ENCODE measurements at places on chromosomes 3 and 15. TPM values are rescaled to one million over a fixed set of nuclear protein-coding genes. Genes with fewer than 3 reads are reported as not detected.
A peak's percentile ranks its signal among the peaks of the same experiment; 100 is the strongest.

THSD4 gene
- not detected for total RNA-seq

PLIN1 gene
- not detected for total RNA-seq

KNL1 gene
- 22.4 TPM for total RNA-seq

CCDC191 gene
- 2.1 TPM for total RNA-seq

EOMES gene
- 30.7 TPM for total RNA-seq

GRCh38 chr15:45320581-45321205 lies 57.7 kb downstream of the GATM start:
- H3K27me3 ChIP-seq, result peaks cover 2% of the 10 kb centered on the region
- no peak overlapping the region for H3K4me3 ChIP-seq
- H3K36me3 ChIP-seq, result no peaks in the 10 kb centered on the region
- DNase-seq, result no peak
- H3K27ac ChIP-seq, result no peak overlapping the region

GRCh38 chr3:184017672-184018423 lies at the start of gene ABCC5:
Gene ABCC5, minus strand, starts transcription at chr3:184017884. Its CDS starts 3,492 bp downstream, at chr3:184014392.
- H3K27ac ChIP-seq, result peak within 1 kb of the TSS; percentile 85
- DNase-seq, result peak; percentile 78
- peaks cover 23% of the 10 kb centered on the region for H3K27me3 ChIP-seq
- peaks cover 2% of the 10 kb centered on the region for H3K36me3 ChIP-seq
- H3K4me1 ChIP-seq, result peaks cover 30% of the 10 kb centered on the region
- peak within 1 kb of the TSS; percentile 99 for H3K4me3 ChIP-seq

DNA sequence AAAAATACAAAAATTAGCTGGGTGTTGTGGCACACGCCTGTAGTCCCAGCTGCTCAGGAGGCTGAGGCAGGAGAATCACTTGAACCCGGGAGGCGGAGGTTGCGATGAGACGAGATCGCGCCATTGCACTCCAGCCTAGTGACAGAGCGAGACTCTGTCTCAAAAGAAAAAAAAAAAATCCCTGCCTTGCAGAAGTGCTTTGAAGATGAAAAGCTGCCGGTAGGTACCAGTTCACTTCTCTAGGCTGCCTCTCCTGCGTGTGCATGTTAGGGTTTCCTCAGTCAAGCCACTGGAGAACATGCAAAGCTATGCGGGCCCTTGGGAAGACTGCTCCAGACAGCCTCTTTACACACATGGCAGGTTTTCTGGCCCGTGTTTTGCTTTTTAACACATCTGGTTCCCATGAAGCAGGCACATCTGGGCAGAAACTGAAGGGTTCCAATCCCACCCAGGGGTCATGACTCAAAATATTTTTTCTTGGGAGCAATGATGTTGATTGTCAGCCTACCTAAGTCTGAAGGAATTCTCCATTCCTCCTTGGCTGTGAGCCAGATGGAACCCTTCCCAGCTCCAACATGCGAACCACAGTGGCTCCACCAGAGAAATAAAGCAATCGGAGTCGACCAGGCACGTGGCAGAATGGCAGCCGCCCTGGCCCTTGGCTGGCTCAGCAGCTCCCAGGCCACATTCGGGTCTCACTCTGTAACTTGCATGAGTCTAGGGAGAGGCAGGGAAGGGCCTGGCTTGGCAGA lies 29.6 kb downstream of the MGLL start:
- DNase-seq, result no peak
- no peak overlapping the region for H3K27ac ChIP-seq
- no peak overlapping the region for H3K4me3 ChIP-seq
- no peaks in the 10 kb centered on the region for H3K36me3 ChIP-seq
- H3K4me1 ChIP-seq, result no peaks in the 10 kb centered on the region

- no peak overlapping the region for H3K27ac ChIP-seq
- H3K4me3 ChIP-seq, result no peak overlapping the region
- no peak for DNase-seq
- peaks cover 19% of the 10 kb centered on the region for H3K27me3 ChIP-seq
- no peaks in the 10 kb centered on the region for H3K4me1 ChIP-seq
These were observed 419.8 kb upstream of the NR2F2 start for GRCh38 chr15:95910643-95911212.

DNA sequence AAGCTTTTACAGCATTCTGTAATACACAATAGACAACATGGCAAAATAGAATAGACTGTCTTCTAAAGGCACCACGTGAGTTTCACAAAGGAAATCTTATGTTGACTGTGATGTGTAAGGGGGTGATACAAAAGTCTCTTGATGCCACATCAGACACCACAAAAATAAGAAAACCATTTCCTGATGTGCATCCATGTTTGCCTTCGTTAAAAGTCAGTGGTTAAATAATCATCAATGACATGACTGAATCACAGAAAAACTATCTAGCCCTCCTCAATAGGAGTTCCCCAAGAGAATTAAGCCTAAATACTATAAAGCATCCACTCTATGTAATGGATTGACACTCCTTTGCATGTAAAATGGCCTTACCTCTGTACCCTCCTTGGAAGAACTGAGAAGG lies 198.6 kb upstream of the SLC2A2 start:
- H3K27me3 ChIP-seq, result no peaks in the 10 kb centered on the region
- no peak overlapping the region for H3K4me3 ChIP-seq
- DNase-seq, result no peak
- peaks cover 26% of the 10 kb centered on the region for H3K36me3 ChIP-seq

GRCh38 chr3:150334974-150335373 lies 73.1 kb upstream of the TSC22D2 start:
- no peak overlapping the region for H3K27ac ChIP-seq
- no peak for DNase-seq
- peaks cover 22% of the 10 kb centered on the region for H3K27me3 ChIP-seq
- H3K4me1 ChIP-seq, result no peaks in the 10 kb centered on the region
- H3K36me3 ChIP-seq, result no peaks in the 10 kb centered on the region

- H3K4me3 ChIP-seq, result no peak overlapping the region
- H3K36me3 ChIP-seq, result peaks cover 7% of the 10 kb centered on the region
- peaks cover 68% of the 10 kb centered on the region for H3K4me1 ChIP-seq
These were observed 6.2 kb downstream of the ZDHHC3 start for GRCh38 chr3:44969828-44970179.

DNA sequence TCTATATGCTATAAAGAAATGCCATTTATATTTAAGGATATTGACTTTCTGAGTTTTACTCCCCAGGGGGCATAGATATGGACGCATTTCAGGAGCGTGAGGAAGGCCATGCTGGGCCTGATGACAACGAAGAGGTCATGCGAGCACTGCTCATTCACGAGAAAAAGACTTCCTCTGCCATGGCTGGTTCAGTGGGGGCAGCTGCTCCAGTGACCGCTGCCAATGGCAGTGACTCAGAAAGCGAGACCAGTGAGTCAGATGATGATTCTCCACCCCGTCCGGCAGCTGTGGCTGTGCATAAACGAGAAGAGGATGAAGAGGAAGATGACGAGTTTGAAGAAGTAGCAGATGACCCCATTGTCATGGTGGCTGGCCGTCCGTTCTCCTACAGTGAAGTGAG lies 38.4 kb downstream of the GTF2E1 start:
- H3K36me3 ChIP-seq, result peaks cover 20% of the 10 kb centered on the region
- no peak for DNase-seq
- no peaks in the 10 kb centered on the region for H3K4me1 ChIP-seq
- H3K27ac ChIP-seq, result no peak overlapping the region
- no peaks in the 10 kb centered on the region for H3K27me3 ChIP-seq

DNA sequence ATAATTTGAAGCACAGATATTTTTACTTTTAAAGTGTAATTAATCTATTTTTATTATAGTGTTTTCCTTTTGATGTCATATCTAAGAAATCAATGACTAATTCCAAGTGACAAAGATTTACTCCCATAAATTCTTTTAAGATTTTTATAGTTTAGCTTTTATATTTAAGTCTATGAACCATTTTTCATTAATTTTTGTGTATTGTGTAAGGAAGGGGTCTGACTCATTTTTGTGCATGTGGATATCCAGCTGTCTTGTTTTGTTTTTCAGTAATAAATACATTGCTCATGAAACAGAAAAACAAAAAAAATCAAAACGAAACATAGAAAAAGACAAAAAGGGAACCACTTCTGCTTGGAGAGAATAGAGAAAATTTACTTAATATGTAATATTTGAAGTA lies 145.1 kb downstream of the EPHA6 start:
- H3K27ac ChIP-seq, result no peak overlapping the region
- no peaks in the 10 kb centered on the region for H3K4me1 ChIP-seq
- no peak overlapping the region for H3K4me3 ChIP-seq
- no peaks in the 10 kb centered on the region for H3K27me3 ChIP-seq

GRCh38 chr3:33795856-33796536 lies 2.4 kb upstream of the PDCD6IP start:
- no peak overlapping the region for H3K27ac ChIP-seq
- peaks cover 37% of the 10 kb centered on the region for H3K4me1 ChIP-seq
- DNase-seq, result no peak
- H3K4me3 ChIP-seq, result no peak overlapping the region
- peaks cover 6% of the 10 kb centered on the region for H3K36me3 ChIP-seq

- H3K27ac ChIP-seq, result no peak overlapping the region
- DNase-seq, result no peak
- no peak overlapping the region for H3K4me3 ChIP-seq
- H3K27me3 ChIP-seq, result no peaks in the 10 kb centered on the region
- H3K4me1 ChIP-seq, result peaks cover 15% of the 10 kb centered on the region
These were observed 101.5 kb downstream of the ATP8B4 start for GRCh38 chr15:50017522-50017921.

Measured in activated T-helper 1 cell treated with anti-CD3 and anti-CD28 coated beads, Interleukin-12 subunit alpha, Interleukin-12 subunit beta, Interleukin-2, Interleukin-4 antibody, amounts not matched to agents 30 ng/mL and 10 ng/mL and 1 ng/mL, durations not matched to agents 14 hours and 24 hours and 36 hours (primary cell).